Stimulated activated CD8-positive, alpha-beta memory T cell treated with anti-CD3 and anti-CD28 coated beads, Interleukin-4, amount 100 ng/mL, for 4 hours (primary cell): ENCODE measurements at places on chromosomes 11 and 22.

GRCh38 chr11:121485216-121485615 lies 32.4 kb upstream of the SORL1-AS1 start:
- DNase-seq: no peak

DNA sequence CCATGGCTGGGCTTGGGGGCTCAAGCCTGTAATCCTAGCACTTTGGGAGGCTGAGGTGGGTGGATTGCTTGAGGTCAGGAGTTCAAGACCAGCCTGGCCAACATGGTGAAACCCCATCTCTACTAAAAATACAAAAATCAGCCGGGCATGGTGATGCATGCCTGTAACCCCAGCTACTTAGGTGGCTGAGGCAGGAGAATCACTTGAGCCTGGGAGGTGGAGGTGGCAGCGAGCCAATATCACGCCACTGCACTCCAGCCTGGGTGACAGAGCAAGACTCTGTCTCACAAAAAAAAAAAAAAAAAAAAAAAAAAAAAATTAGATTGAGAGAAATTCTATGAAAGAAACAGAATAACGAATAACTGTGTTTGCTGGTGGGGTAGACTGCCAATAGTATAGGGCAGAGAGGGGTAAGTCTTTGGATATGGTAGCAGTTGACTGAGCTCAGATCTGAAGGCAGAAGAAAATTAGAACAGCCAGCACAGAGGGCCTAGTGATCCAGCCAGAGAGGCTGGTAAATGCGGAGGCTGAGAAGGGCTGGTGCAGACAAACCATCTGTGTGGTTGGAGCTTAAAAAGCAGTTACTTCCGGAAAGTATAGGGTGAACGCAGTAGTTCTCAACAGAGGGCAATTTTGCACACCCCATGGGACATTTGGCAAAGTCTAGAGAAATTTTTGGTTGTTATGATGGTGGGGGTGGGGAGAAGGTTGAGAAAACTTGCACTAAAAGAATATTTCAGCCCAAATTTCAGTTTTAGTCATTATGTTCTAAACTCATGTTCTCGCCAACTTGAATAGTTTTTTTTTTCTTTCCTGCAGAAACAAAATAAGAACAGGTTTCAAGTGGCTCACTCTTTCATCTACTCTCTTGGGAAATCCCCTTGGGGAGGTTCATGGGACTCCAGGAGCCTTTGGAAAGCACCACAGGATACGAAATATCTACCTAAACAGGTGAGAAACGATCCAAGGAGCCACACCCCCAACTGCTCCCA lies 1.6 kb upstream of the HORMAD2 start:
- no peak for DNase-seq

GRCh38 chr22:36385491-36386350 lies 2.0 kb downstream of the MYH9 start:
- DNase-seq: no peak

GRCh38 chr22:32518848-32519247 lies 44.2 kb downstream of the FBXO7 start:
- no peak for DNase-seq

DNA sequence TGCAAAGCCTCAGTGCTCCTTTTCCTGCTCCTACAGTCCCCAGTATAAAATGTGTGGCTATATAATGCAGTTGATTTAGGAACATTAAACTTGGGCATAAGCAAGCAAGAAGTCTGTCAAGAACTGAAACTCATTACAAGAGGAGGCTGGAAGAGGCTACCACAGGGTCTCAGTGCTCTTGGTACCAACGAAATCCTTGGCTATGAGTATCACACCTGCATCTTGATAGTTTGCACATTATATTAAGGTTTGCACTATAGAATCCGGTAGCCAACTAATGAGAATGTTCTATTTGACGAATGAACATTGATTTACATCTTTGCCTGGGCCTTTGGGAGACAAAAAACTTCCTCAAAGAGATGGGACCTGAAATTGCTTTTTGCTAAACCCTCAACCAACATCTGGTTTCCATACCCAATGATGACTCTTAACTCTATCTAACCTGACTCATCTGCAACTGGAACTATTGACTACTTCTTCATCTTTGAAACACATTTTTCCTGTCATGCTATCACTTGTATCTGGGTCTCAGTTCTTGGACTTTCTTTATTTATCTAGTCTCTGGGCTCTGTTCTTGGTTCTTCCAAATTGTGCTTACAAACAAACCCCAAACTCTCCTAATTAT lies 207.2 kb upstream of the CTSC start:
- DNase-seq: no peak

DNA sequence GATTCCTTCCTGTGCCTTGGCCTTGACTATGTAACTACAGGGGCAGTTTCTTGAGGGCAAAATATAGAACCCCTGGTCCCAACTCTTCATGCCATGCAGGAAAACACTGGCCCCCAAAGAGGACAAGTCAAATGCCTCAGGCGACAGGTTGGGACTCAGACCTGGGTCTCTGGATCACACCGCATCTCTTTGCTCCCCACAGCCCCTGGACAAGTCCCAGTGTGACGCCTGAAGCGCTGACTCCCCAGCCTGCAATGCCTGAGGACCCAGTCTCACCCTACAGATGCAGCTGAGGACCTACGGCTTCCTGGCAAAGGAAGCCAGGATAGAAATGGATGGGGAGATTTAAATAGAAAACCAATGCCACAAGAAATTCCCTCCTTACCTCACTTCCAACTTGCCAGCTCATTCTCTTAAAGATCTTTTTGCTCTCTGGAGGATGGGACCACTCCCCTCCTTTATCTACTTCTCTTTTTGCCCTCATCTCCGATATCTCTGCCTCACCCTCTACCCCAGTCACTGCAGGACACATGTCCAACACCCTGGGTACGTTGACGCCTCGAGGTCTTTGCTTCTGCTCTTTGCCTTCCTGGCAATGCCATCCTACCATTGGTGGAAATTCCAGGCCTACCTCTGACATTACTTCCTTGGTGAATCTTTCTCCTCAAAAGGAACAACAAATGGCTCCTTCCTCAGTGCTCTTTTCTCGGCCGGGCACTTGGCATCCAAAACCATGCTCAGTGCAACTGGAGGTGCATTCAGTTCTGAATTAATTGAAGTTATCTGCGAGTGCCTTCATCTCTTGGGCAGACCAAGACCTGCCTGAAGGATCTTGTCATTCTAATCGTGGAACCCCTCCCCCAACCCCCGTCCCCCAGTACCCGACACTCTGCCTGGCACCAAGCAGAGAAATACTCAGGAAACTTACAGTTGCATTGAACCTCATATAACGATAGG lies 2.0 kb upstream of the PRDM11 start:
- no peak for DNase-seq

DNA sequence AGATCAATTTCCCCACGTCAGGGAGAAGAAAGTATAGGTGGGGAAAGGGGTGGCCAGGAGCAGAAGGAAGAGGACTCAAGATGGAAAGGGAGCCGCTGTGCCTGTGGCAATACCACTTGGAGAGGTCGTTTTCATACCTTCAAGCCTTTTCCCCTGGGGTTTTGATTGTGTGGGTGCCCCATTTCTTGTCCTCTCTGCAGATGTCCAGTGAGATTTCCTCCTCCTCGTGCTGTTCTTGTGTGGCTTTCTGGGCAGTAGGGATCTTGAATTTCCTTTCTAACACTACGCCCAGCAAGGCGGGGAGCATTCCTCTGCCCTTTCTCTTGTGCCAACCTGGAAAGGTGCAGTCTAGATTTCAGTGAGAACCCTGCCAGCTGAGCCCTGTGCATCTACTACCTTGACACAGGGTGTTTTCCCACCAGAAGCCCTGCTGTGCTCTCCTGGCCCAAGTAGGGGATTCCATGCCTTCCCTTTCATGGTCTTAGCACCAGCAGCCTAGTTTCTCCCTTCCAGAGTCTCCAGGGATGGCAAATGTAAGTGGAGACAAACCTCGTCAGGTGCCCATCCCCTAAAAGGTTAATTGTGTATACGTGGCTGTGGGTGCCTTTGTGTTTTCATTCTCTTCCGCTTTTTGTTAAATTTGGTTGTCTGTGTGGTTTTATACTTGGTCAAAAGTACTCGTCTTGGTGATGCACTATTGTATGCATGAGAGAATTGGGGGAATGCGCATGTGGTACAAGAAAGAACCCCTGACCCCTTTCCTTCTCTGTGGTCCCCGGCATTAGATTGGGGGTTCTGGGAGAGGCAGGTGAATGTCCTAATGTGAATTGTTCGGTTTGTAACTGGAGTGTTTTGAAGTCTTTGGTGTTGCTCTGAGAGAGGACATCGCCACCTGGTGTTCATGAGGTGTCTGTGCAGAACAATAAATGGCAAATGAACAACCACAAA lies 71.4 kb upstream of the MPEG1 start:
- DNase-seq: peak; percentile 6

DNA sequence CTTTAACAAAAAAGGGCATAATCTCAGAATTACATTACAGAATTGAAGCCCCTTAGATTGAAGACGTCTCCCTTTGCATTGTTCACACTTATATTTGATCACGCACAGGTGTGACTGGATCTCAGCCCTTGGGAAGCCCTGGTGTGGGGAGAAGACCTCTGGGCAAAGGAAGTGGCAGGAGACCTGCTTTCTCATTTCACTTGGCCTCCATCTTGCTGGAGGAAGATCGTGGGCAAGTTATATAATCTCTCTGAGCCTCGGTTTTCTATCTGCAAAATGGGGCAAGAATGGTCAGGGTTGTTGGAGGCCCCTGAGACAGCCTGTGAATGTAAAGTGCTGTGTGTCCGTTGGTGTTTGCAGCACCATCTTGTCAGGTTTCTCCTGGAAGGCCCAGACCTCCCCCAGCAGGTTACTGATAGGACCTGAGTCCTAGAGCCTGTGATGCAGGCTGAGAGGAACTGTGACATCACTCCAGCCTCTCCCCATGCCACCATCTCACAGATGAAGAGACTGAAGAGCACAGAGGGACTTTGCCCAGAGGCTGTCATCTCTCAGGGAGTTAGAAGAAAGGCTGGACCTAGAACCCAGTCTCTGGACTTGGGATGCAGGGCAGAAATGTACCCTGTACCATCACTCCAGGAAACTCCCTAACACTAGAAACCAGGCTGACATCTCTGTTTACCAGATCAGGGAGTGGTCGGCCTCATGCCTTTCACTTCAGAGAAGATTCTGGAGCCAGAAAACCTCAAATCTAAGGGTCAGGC lies 1.1 kb upstream of the APOA1 start:
- no peak for DNase-seq

DNA sequence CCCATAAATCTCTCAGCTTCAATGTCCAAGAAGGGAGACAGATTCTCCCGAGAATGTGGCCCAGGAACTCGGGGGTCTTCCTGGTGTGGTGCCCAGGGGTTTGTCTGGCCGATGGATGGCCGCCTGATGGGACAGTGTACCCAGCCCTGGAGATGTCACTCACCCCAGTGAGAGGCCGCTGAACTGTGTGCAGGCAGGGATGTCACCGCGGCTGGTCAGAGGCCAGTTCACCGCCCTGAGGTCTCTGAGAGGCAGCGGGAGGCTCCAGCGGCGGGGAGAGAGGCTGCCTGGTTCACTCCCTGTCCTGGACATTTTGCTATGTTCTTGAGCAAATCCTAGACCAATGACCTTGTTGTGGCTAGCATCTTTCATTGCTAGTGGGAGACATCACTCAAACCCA lies 1349.5 kb downstream of the BRD1 start:
- no peak for DNase-seq

- DNase-seq: no peak
Measured at GRCh38 chr11:94725097-94725496, 43.1 kb upstream of the AMOTL1 start.

GRCh38 chr11:8318536-8318935 lies 54.9 kb upstream of the LMO1 start:
- DNase-seq: no peak

GRCh38 chr11:58471892-58472291 lies 29.9 kb upstream of the OR5B12 start:
- no peak for DNase-seq

- DNase-seq: no peak
Measured at GRCh38 chr11:59617876-59618275, 2.3 kb upstream of the OSBP start.

- DNase-seq: no peak
Measured at GRCh38 chr22:48605856-48606481, 1221.7 kb downstream of the BRD1 start.

- no peak for DNase-seq
Measured at GRCh38 chr11:120208777-120209176, 2.1 kb upstream of the OAF start.

GRCh38 chr22:35138521-35138920 lies 72.6 kb downstream of the ISX start:
- no peak for DNase-seq

DNA sequence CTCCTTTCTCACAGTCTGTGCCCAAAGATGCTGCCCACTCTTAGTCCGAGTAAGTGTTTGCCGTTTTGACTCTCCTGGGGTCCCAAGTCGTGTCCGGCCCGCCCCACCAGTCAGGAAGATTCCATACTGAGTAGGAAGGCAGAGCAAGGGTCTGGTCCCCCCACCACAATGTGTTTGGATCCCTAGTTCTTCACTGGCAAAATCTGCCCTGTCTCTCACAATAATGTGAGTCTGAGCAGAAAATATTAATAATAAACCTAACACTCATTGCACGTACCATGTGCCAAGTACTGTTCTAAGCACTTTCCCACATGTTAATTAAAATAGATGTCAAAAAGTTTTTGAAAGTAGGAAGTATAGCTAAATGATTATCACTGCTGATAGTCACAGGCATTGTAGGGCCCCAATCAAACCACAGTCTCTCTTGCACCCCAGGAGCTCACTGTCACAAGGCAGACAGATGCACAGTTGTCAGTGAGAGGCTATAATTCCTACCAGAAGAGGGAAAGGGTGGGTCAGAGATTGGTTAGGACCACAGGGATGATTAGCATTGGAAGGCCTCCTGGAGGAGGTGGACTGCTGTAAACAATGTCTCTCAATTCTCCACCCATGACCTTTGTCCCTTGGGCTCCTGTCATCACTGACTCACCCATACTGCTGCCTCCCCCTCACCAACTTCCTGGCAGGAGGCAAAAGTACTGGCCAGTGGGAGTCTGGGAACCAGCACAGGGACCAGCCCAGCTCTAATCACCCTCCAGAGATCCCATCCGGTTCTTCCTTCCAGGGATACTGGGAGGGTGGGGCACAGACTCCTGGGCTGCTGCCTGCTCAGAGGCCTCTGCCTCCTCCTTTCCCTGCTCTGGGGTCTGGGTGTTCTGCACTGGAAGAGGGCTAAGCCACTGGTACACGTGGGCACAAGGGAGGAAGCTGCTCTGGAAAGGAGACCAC lies 1.0 kb upstream of the POLD4 start:
- DNase-seq: no peak

- DNase-seq: no peak
Measured at GRCh38 chr22:27937453-27937852, 18.4 kb upstream of the PITPNB start.

DNA sequence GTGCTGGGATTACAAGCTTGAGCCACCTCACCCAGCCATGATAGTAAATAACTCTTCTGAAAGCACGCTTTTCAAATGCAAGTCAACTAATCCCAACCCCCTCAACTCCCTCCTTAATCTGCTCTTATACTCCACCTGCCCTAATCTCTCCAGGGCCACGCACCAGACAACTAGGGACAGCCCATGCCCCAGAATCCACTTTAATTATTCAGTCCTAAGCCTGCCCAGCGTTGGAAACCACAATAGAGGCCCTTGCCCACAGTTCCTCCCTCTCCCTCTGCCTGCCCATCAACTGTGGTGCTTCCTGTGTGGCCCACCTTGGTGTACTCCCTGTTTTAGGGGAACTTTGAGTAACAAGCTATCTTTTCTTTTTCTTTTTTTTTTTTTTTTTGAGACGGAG lies 2.7 kb upstream of the VPREB3 start:
- DNase-seq: no peak

GRCh38 chr11:34464591-34465051 lies 25.9 kb downstream of the CAT start:
- no peak for DNase-seq

- no peak for DNase-seq
Measured at GRCh38 chr11:30446520-30446919, 123.6 kb downstream of the ARL14EP start.

GRCh38 chr11:106156290-106156937 lies 79.0 kb downstream of the AASDHPPT start:
- no peak for DNase-seq
